ENCODE measurements at places on chromosomes 6 and 20.

GRCh38 chr20:14114065-14114704, 118.9 kb downstream of the MACROD2 start:
- DNase-seq = no peak

DNA sequence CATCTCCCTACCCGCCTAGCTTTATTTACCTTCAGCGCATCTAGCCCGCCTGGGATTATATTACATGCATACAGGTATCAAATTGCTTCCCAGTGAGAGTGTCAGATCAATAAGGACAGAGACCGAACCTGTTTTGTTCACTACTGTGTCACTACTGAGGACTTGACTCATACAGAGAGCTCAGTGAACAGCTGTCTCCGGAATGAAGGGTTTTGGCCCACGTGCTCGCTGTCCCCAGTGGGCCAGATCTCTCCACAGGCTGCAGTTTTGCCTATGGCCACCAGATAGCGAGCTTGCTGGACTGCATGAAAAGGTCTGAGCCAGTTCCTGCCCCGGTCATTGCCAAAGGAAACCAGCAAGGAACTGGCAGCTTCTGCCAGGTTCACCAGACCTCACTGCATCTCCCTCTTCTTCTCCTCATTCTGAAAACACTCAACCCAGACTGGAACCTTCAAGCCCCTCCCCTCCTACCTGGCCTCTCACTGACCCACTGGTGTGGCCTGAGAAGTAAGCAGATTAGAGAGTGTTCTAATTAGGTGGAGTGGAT, 150.8 kb downstream of the ZMYND8 start:
- DNase-seq = no peak

- no peak for DNase-seq
Measured at GRCh38 chr6:111646942-111647341, 41.3 kb upstream of the TRAF3IP2 start.

- no peak for DNase-seq
Measured at GRCh38 chr6:161319231-161319630, 45.4 kb upstream of the AGPAT4 start.

- no peak for DNase-seq
Measured at GRCh38 chr20:15930311-15931305, 642.6 kb downstream of the KIF16B start.

GRCh38 chr6:61622601-61623000, 663.4 kb downstream of the KHDRBS2 start:
- no peak for DNase-seq

- no peak for DNase-seq
Measured at GRCh38 chr20:20837574-20838021, 125.2 kb upstream of the RALGAPA2 start.

DNA sequence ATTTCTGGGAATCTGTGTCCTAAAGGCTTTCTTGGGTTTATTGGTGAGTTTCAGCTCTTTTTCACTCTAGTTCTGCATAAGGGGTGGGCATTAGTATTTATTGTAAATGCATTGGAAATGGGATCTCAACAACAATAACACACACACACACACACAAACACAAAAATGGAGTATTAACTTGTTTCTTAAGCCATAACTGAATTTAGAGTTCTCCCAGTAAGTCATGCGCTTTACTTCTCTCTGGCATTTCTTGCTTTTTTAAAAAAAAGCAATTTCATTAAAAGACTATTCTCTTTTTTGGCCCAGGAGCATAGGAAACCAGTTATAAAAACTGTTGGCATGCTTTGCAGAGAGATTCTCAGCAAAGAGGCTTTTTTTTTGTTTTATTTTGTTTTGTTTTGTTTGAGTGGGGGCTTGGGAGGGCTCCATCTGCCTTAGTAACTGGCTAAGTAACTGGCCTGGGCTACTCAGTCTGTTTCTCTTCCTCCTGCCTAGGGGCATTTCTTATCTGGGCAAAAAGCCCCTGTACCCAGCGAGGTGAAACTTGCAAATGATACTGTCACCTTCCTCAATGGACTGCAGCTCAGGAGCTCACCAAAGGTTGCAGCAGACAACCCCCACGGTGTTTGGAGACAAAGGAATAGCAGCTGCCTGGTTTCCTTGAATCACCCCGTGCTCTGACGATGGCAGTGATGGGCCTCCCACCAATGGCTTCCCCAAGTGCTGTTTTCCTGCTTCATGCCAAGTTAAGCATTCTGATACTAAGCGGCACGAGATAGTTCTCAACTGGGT, 128.5 kb downstream of the BCAS1 start:
- no peak for DNase-seq

DNA sequence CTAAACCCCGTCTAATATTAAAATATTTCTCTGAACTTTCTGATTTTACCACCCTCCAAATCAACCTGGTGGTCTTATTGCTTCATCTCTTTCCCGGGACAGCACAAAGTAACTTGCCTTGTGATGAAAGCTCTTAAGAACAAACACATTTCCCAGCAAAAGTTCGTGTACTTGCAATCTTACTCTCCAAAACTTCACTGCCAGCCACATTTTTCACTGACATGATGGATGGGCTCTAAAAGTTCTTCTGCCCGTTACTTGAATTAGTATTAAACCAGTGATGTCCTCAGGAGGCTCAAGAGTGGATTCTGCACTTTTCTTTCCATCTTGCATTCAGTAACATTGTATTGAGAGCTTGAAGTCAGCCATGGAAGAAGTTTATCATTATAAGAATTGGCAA, 731.6 kb upstream of the GJE1 start:
- DNase-seq = no peak

DNA sequence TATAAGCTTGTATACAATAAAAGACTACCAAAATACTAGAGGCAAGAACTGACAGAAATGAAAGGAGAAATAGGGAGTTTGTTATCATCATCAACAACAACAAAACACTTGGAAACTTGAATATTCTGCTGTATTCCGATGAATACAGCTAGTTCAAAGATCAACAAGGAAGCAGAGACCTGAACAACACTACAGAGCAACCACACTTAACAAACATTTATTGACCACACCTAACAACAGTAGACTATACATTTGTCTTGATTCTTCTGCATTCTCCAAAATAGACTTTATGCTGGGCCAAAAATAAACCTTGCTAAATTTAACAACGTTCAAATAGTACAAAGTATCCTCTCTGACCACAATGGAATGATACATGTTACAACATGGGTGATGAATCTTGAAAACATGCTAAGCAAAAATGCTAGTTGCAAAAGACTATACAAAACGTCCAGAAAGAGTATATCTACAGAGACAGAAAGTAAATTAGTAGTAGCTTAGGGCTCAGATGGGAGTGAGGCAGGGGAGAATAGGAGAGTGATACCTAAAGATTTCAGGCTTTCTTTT, 39.1 kb upstream of the PAK5 start:
- no peak for DNase-seq

DNA sequence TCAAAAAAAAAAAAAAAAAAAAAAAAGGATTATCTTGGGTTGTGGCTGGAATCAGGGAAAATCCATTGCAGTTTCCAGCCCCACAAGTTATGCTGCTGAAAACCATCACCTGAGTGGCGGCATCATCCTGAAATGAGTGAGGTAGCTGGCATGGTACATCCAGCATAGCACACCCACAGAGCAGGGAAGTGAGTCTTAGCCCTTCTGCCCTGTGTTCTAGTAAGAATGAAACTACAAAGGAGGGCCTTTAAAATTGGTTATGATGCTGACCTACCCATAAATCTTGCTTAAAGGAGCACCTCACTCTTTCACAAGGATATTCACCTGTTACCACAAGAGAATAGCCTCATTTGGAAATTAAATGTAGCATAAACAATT, 119.2 kb downstream of the NFATC2 start:
- no peak for DNase-seq

DNA sequence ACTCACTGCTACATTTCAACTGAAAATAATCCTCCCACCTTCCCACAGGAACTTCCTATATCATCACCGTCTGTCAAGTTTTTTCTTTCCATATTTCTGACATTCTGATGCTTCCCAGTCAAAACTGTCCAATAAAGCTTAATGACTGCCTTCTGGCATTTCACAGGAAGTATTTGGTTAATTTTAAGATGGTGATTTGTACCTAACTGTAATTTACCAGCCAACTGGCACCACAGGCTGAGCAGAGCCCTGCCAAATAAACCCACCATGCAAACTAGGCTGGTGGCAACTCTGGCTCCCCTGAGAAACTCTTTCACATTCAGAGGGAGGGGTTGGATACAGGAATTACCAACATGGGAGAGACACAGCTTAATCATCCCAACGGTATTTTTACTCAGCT, 50.0 kb downstream of the KLHL32 start:
- DNase-seq = no peak

GRCh38 chr6:46453741-46454316, 37.4 kb downstream of the RCAN2 start:
- DNase-seq = no peak

DNA sequence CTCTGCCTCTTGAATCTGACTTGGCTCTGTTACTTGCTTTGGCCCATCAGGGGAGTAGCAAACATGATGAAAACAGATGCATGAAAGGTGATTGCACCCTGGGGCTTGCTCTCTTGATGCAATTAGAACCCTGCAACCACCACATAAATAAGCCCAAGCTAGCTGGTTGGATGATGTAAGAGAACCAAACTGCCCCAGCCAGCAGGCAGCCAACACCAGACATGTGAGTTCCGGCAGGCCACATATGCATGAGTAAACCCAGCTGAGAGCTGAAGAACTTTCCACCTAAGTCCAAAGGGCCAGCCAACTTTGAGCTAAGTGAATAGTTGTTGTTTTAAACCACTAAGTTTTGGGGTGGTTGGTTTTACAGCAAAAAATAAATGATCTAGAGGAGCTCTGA, 268.4 kb downstream of the FARS2 start:
- DNase-seq = no peak

DNA sequence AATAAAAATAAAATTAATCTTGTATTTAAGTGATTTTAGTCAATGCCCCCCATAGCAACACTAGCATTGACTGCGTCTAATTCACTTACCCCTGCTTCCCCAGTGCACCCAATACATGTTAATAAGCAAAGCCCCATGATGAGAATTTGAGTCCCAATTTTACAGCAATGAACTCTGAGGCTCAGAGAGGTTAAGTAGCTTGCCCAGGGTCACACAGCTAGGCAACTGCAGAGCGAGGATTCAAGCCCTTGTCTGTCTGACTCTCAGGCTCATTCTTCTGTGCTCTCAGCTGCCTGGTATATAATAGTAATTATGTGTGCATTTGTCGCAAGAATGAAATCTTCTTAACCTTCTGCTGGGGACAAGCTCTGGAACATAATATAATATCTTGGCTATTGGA, 8.5 kb downstream of the PABPC1L start:
- DNase-seq = no peak

DNA sequence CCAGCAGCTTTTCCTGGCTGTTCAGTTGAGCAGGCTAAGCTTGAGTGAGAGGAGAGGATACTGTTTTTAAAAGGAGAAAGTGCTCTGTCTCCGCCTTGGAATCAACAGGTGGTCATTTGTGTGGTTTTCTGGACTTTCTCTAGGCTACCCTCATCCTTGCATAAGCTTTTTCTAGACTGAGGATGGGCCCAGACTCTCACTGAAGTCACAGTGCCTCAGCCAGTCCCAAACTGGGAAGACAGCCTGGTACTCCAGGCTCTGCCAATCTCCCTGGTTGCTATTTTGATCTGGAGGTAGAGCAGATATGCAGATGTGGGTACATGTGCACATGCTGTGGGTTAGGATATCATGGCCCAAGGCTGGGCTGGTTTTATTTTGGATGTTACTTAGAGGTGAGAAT, 7.0 kb downstream of the SCUBE3 start:
- DNase-seq = no peak

GRCh38 chr6:21245488-21245887, 348.1 kb upstream of the SOX4 start:
- no peak for DNase-seq

GRCh38 chr6:132512638-132513632, at the start of gene STX7:
Gene STX7, minus strand, starts transcription at chr6:132513116. Its CDS starts 9,586 bp downstream, at chr6:132503530.
- DNase-seq = peak; percentile 91

- DNase-seq = no peak
Measured at GRCh38 chr6:148711833-148712654, 34.8 kb upstream of the UST start.

GRCh38 chr6:105326216-105326615, 76.7 kb downstream of the PREP start:
- no peak for DNase-seq

DNA sequence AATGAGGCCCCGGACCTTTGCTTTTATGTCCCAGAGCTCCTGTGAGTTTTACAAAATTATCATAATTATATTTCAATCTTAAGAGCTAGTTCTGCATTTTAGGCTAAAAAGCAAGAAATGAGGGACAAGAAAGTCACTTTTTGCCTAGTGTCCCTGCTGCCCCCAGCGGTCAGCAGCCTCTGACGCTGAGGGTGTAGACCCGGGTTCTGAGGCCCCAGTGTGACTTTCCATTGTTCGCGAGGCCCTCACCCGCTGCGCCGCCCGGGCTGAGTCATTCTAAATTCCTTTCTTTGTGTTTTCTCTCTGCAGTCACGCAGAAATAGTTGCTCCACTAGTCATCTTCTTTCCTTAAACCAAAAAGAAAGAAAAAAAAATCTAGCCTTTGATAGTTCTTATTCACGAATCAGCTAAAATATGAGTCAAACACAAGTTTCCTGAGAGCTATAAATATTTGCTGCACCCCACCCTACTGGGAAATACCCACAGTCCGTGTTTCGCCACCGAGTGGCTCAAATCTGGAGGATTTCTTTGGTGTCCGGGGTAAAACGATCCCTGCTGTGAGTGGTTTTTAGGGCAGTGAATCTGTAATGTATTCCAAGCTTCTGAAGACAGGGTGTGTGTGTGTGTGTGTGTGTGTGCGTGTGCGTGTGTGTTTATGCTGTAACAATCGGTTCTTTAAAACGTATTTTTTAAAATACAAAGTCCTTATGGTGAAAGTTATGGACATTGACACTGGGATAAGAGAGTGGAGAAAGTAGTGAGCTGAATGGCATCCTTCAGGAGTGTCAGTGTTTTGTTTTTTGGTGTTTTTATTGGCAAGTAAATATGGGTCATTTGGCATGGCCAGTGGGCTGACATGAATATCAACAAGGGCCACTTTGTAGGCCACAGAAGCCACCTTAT, 59.7 kb upstream of the EEF1A1 start:
- DNase-seq = peak; percentile 83

GRCh38 chr20:10671221-10671918, 2.4 kb downstream of the JAG1 start:
- no peak for DNase-seq

DNA sequence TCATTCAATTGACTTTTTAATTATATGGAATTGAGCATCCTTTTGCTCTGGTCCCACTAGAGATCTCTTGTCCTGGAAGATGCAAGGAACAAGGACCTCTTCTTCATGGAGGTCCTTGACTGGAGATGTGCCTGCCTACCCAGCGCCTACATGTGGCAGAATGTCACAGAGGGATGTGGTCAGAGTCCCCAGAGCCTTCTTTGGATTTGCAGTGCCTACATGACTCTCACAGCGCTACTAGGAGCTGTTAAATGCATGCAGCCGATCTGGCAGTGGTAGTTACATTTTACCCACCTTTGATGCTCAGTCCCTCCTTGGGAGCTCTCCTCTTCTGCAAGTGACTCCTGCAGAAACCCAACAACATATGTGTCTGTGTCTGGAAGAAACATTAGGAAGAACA, 51.9 kb upstream of the ADTRP start:
- no peak for DNase-seq

All from natural killer cell treated with Interleukin-12 subunit alpha and Interleukin-12 subunit beta and Interleukin-15 and Interleukin-18, amount 100 ng/mL, for 72 hours (primary cell).